NCI-H1694 treated with DMSO at 0.1 percent for 48 hours (cell line): ENCODE measurements at places on chromosomes 6 and 20.
A peak's percentile ranks its signal among the peaks of the same experiment; 100 is the strongest.

- no peak for DNase-seq
These were observed 319.9 kb upstream of the TSHZ2 start for GRCh38 chr20:52652271-52652670.

DNA sequence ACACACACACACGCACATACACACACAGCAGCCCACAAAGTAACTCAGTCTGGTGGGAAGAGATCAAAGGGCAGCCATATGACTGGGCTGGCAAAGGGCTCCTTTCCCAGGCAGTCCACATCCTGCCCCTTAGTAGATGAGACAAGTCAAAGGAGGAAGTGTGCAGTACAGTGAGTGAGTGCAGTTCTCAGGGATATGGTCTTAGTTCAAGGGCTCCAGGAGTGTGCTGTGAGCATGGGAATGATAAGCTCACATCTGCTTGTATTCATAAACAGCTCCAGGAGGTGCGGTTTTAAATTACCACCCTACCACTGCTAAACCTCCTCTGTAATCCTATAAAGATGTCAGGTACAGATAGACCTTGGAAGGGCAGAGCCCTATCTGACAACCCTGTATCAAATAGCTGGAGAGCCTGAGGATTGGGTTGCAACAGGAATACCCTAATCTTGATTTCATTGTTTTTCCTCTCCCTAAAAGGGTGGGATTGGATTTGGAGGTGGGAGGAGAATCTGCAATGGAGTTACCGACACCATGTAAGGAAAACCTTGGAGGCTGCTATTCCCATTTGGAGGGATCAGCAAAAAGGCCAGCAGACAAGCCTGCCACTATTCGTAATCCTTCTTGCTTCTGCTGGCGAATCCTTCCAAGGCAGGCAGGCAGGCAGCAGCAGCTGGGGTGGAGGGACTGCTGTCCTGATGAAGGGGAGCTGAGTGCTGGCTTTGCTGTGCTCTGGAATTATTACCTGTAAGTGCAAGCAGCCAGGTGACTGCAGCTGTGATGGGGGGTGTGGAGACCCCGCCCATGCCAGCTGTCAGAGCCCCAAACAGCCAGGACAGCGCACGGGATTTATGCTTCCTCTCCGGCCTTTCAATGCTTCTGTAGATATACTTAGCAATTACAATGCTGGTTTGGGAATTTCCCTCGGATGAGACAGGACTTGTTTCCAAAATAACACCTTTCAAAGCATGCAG lies 342.7 kb downstream of the PRL start:
- DNase-seq: peak; percentile 35

DNA sequence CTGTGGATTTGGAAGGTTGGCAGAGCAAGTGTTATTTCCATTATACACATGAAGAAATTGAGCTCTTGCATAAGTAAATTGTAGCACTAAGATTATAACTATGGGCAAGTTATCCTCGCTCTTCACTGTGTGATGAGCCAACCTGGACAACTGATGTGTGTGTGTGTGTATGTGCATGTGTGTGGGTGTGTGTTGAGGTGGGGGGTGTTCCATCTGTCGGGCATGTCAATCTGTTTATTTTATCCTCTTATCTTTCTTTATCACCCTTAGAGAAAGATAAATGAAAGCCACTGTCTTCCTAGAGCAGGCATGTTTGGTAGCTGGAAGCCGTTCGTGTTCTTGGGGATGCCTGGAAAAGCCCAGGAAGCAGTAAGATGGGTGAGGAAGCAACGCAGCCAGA lies 3.0 kb upstream of the DSP start:
- DNase-seq: no peak

DNA sequence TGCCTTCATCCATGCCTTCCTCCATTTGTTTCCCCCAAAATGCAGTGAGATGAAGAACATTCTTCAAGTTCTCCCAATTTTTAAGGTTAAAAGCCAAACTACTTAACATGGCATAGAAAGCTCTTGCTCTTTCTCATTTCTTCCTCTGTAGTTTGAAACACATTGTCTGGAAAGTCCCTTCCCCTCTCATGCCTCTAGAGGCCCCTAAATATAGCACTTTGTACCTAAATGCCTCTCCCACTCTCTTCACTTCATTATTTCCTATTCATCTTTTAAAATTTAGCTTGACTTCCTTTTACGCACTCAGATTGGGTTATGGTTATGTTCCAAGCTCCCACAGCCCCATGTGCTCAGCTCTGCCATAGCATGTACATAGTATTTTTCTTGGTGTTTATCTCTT lies 389.3 kb downstream of the HDGFL1 start:
- no peak for DNase-seq

DNA sequence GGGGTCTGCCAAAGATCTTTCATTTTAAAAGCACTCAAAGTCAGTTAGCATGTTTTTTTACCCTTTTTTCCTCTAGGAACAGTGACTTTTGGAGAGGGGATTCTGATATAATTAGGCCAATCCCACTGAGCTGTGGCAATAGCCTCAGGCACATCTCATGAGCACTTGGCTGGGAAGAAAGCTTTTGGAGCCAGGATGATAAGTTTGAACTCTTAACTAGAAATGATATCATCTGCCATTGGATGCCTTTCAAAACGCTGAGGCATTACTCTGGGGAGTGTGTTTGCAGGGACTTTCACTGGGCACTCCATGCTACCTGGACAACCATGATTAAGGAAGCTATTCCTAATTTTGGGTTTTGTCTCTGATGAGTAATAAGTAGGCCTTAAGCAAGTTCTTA lies 3.7 kb downstream of the SCGN start:
- no peak for DNase-seq

- DNase-seq: peak; percentile 38
These were observed 143.3 kb upstream of the MAP3K7 start for GRCh38 chr6:90730151-90730673.

DNA sequence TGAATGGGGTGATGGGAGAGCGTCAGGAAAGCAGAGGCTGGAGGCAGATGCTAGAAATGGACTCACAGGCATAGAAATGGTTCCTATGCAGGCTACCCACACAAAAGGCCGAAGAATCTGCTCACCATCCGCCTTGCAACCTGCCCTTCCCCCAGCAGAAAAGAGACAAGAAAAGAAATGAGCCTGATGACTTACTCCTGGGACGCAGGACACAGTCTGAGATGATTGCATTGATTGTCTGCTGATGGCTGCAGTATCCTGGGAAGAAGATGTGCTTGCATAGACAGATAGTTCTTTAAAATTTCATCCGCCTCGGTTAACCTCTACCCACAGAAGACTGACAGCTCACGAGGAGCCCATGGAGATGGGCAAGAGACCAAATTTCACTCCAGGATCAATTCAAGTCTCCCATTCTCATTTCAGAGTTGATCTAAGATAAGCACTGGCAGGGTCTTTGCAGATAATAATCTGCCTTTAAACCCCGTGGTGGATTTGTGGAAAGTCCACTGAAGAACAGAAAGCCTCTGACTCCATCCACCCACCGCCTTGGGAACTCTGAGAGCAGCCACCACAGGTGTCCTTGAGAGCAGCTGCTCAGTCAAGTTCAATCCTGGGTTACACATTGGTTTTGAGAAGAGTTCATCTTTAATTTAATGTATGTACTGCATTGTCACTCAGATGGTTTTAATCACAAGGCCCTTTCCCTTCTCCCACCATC lies 7.2 kb downstream of the AGPAT4 start:
- no peak for DNase-seq

- DNase-seq: no peak
These were observed 255.5 kb downstream of the CDC5L start for GRCh38 chr6:44642870-44643522.

- DNase-seq: no peak
These were observed 274.2 kb upstream of the CDH4 start for GRCh38 chr20:60977901-60978300.

- DNase-seq: no peak
These were observed 30.0 kb upstream of the ZNF133 start for GRCh38 chr20:18258126-18258860.

DNA sequence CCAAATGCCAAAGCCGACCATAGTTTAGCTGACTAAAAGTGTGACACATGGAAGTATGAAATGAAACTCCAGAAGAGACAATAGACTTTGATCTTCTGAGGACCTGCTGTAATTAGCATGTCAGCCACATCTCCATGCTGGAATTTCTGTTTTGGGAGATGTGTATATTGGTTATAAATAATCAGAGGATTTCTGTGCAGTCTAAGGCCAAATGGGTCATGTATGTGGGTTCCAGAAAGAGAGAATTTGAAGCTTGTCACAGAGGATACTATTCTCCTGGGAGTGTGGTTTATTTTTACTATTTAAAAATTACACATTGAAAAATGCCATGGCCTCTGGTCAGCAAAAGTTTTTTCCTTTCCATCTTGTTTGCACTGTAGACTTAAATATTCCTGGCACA lies 405.5 kb upstream of the PLCB4 start:
- DNase-seq: no peak

DNA sequence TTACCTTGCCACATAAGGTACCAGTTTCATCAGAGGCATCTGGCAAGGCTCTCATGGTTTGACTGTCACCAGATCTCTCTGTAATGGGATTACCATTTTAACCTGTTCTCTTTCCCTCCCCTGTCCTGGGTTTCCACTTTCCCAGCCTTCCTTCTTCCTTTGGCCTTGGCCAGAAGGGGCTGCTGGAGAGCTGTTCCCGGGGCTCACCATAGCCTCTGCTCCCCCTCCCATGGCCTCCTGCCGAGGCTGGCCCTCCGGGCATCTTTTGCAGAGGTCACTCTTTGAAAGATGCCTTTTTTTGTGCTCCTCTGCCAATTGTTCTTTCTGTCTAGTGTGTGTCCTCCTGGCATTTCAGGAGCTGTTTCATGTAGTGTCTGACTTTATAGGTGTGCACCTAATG lies 100.7 kb upstream of the SCP2D1 start:
- DNase-seq: no peak

DNA sequence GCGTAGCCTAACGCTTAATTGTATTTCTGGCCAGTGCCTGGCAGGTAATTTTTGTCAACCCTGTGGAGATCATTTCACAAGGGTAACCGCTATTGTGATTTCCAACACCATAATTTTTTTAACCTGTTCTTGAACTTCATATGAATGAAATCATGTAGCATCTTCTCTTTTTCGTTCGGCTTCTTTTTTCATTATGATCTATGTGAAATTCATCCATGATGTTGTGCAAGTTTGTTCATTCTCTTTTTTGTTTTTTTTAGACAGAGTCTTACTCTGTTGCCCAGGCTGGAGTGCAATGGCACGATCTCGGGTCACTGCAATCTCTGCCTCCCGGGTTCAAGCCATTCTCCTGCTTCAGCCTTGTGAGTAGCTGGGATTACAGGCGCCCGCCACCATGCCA lies 42.5 kb upstream of the TGM3 start:
- no peak for DNase-seq

- no peak for DNase-seq
These were observed 130.8 kb downstream of the TAF4 start for GRCh38 chr20:61934716-61935530.

- DNase-seq: no peak
These were observed 520.9 kb downstream of the HTR1B start for GRCh38 chr6:76942203-76942966.

GRCh38 chr6:36035225-36035624 lies 7.6 kb downstream of the MAPK14 start:
- no peak for DNase-seq

DNA sequence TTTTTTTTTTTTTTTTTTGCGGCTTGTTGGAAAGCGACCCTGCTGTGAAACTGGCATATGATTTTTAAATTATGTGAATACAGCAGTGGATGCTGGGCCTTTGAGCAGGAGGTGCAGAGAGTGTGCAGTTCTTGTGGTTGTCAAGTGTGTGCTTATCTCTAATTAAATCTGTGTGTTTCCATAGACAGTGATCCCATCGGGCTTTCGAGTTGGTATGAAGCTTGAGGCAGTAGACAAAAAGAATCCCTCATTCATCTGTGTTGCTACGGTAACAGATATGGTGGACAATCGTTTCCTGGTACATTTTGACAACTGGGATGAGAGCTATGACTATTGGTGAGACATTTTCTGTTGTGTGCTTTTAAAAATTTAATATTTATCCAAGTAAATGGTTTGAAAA lies 52.4 kb downstream of the L3MBTL3 start:
- DNase-seq: no peak

GRCh38 chr6:104218116-104218515 lies 641.6 kb downstream of the HACE1 start:
- DNase-seq: no peak

- DNase-seq: no peak
These were observed 4.7 kb downstream of the TULP1 start for GRCh38 chr6:35508027-35508426.

DNA sequence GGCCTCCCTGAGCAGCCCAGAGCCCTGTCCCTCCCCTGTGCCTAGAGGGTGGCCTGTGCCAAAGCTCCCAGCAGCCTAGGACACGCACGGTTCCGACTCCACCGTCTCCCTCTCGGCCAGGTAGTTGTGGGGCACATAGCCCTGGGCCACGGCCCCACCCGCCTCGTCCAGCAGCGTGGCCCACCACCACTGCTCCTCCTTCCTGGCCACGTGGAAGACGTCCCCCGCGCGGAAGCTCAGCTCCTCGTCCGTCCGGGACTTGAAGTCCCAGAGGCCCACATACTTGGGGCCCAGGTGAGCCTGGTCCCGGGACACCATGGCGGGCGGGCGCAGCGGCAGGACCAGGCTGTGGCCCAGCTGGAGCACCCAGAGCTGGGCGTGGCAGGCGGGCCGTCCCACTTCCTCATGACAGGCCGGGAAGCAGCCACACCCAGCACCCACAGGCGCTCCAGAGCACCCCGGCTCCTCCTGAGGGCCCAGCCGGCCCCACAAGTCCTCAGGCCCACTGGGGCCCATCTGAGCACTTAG lies at the start of gene PTK6:
TSS of gene PTK6 (minus strand) at position 380 of the 528 bp plus-strand sequence. CDS start at position 318, 62 bp downstream.
- DNase-seq: no peak

DNA sequence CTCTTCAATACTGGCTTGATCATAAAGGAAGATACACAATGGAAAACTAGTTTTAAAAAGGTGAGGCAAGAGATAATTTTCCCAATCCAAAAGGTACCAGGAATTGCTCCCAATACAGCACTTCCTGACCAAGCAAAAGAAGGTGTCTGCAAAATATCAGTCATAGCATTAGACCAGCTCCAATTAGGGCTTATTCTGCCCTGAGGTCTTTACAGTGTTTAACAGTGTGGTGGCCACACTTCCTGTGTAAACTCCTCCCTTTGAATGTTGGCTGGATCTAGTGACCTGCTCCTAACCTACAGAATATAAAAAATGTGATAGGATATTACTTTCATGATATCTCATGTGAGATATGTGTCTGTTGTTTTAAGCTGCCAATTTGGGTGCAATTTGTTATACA lies 57.1 kb upstream of the BTN3A2 start:
- no peak for DNase-seq

GRCh38 chr6:147618927-147619326 lies 110.4 kb downstream of the SAMD5 start:
- no peak for DNase-seq

GRCh38 chr20:496126-496696 lies 33.9 kb upstream of the TBC1D20 start:
- no peak for DNase-seq

DNA sequence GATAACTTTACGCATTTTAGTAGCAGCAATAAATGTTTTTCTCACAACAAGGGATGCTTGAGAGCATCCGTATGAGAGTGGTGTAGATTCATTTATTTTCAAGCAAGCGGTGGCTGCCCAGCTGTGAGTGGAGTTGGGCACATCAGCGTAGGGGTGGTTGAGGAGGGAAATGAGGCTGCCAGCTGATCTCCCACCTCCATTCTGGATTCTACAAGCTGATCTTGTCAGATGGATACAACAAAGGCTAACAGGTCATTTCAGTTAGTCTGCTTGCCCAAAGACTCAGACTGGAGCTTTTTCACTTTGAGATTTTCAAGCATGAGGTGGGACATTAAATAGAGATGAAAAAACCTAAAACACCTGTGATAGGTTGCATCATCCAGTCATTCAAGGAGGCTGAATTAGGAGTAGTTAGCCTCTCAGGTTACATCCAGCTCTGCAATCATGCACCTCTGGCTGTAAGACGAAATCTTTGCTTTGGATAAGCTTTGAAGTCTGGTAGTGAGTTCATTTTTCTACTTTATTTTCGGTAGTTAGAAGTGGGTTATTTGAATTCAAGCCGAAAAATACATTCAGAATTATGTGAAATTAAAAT lies 1.9 kb upstream of the BACH2 start:
- no peak for DNase-seq
